Naive thymus-derived CD4-positive, alpha-beta T cell (primary cell): ENCODE measurements at places on chromosomes 4 and X. TPM values are rescaled to one million over a fixed set of nuclear protein-coding genes. Genes with fewer than 3 reads are reported as not detected.

DNA sequence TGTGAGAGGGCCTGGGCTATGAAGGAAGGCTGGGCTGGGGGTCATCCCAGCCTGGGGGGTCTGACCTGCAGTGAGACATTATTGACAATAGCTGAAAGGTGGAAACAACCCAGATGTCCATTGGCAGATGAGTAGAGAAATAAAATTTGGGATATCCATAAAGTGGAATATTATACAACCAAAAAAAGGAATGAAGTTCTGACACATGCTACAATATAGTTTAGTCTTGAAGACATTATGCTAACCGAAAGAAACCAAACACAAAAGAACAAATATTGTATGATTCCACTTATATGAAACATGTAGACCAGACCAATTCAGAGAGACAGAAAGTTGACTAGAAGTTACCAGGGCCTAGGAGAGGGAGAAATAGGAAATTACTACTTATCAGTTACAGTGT, 44.7 kb downstream of the RTL5 start:
- no peak overlapping the region for H3K27ac ChIP-seq
- H3K4me3 ChIP-seq: no peak overlapping the region
- H3K27me3 ChIP-seq: no peaks in the 10 kb centered on the region

The SPOCK3 gene
- not detected for total RNA-seq

The TMA16 gene
- 10.6 TPM for total RNA-seq

- H3K27ac ChIP-seq: no peak overlapping the region
- no peaks in the 10 kb centered on the region for H3K4me1 ChIP-seq
- H3K27me3 ChIP-seq: no peaks in the 10 kb centered on the region
- DNase-seq: no peak
- no peaks in the 10 kb centered on the region for H3K36me3 ChIP-seq
These were observed 21.6 kb upstream of the WDR17 start for GRCh38 chr4:176043838-176044588.

The FAM149A gene
- total RNA-seq: 1.4 TPM
